ENCODE measurements at places on chromosomes 7 and 10. TPM values are rescaled to one million over a fixed set of nuclear protein-coding genes. Genes with fewer than 3 reads are reported as not detected.
A peak's percentile ranks its signal among the peaks of the same experiment; 100 is the strongest.

DNA sequence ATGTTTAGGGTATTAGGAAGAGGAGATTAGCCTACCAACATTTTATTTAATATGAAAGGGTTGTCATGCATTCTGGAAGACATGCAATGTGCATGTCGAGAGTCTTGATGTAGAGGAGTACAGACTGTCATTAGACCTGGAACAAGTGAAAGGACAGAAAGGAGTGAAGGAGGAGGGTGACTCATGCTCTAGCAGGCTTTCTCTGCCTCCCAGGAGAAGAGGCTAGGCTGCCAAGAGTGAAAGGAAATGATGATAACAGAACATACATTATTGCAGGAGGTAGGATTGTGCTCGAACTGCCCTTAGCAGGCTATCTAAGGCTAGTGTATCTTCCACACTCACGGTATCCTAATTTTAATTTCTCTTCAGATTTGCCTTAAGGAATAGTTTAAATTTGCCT, 228.8 kb downstream of the EXOC4 start:
- H3K36me3 ChIP-seq = no peaks in the 10 kb centered on the region
- H3K4me1 ChIP-seq = no peaks in the 10 kb centered on the region
- H3K4me3 ChIP-seq = no peak overlapping the region
- DNase-seq = no peak
- H3K27ac ChIP-seq = no peak overlapping the region
- H3K27me3 ChIP-seq = no peaks in the 10 kb centered on the region

GRCh38 chr10:87782721-87783120, 35.3 kb downstream of the ATAD1 start:
- H3K4me3 ChIP-seq = no peak overlapping the region
- no peaks in the 10 kb centered on the region for H3K36me3 ChIP-seq
- peak overlapping the region; percentile 59 for H3K27ac ChIP-seq
- H3K27me3 ChIP-seq = no peaks in the 10 kb centered on the region
- DNase-seq = peak; percentile 83

GRCh38 chr7:43735802-43736603, 6.7 kb upstream of the COA1 start:
- H3K27ac ChIP-seq = no peak overlapping the region
- H3K36me3 ChIP-seq = no peaks in the 10 kb centered on the region
- H3K27me3 ChIP-seq = no peaks in the 10 kb centered on the region
- H3K4me1 ChIP-seq = no peaks in the 10 kb centered on the region
- no peak overlapping the region for H3K4me3 ChIP-seq
- DNase-seq = no peak

The NEURL1 gene
- total RNA-seq = 0.65 TPM

The MRC1 gene
- total RNA-seq = 130 TPM
